PC-3 (cell line): ENCODE measurements at places on chromosomes 2 and 18.

- DNase-seq = no peak
Observed at GRCh38 chr2:8752385-8752784, 70.5 kb downstream of the ID2 start.

GRCh38 chr18:55627007-55627406 lies 39.0 kb upstream of the TCF4 start:
- DNase-seq = no peak

DNA sequence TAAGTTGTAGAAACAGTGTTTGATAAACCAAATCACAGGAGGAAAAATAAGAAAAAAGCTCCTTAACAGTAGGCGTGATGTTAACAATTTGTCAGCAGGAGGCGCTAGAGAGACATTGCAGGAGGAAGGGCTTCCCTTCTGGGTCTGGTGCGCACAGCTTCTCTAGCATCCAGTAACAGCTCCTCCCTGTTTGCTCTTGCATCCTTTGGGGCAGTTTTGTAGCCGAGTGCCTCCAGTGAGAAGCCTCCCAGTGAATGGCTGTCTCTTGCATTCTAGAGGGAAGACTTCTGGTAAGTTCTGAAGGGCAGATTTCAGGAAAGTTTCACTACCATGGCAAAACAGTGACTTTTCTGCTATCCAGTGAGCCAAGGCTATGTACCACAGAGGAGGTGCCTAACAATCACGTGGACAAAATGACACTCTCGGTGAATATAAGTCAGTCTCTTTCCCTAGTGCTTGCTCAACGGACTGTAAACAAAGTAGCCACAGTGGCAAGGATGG lies 9.5 kb upstream of the ZNF396 start:
- peak; percentile 66 for DNase-seq

DNA sequence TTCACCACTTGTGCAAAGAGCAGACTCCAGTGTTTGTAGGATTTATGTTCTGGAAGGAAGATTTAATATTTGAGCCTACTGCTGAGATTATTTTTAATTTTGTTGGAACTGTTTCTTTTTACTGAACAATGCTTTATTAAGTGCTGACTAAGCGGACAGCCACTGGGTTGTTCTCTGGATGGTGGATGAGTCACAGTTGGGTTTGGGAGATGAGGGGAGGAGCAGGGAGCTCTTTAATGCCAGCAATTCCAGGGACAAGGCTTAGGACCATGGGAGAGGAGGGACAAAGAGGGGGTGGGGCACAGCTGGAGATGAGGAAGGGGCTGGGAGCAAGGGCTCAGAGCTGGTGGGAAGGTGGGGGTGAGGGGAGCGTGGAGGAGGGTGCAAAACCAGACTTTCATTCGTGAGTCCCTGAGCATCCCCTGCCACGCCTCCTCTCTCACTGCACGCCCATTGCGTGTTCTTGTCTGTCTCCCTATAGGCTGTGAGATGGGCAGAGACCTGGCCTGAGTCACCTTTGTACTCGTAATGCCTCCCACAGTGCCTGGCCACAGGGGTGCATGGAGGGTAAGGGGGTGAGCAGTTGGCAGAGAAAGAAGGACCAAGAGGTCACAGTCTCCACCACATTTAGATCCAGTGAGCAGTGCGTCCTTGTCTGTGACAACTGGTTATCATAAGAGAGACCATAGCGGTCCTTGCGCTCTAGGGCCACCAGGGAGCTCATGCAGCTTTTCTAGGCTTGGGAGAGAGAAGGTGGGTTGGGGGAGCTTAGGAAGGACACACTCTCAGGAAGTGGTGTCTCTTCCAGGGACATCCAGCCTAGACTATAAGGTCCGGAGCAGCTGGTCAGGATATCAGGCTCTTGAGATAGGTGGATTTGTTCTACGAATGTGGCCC lies 18.4 kb downstream of the SLC4A3 start:
- DNase-seq = peak; percentile 84

- no peak for DNase-seq
Observed at GRCh38 chr2:6941299-6942046, 24.3 kb downstream of the RNF144A start.

DNA sequence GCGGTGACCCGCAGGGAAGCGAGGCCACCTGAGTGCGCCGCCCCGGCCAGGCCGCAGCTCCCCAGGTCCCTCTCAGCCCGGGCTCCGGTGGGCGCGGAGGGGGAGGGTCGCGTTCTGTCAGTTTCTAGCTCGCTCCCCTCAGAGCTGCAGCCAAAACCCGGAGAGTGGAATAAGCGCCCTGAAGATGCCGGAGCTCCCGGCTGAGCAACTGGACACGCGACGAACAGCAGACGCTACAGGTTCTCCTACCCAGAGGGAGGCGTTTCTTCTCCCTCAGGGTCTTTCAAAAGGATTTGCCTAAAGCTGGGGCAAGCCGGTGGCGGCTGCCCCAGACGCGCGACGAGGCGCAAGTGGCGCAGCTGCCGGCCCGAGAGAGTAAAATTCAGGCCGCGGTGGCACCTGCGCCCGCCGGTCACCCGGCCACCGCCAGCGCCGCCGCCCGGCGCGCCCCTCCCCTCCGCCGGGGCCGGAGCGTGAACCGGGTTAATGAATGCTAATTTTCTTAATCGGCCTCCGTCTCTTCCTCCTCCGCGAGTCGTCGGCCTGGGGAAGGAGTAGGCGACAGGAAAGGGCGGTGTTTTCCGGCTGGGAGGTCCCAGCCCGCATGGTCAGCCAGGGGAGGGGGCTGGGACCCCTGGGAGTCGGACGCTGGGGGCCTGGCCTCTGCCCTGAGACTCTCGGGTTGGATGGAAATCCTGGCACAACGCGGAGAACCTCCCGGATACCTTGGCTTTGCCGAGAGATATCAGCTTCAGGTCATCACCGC lies 845 bp upstream of the CDC42EP3 start:
- peak; percentile 81 for DNase-seq

DNA sequence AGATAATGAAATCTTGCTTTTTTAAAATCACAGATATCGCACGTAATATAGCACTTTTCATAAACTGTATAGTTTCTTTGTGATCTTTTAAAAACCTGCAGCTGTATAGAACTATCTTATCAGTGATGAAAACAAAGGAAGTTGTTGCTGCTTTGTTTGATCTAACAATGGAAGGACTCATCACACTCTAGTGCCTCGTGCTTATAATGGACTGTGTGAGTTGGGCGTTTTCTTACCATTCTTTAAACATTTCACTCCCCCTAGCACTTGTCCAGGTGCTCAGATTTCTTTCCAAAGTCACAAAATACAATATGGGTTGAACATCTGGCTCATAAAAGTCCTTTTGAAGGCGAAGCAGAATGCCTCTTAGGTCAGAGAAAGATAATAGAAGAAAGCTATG lies 94.8 kb upstream of the SPATS2L start:
- no peak for DNase-seq

DNA sequence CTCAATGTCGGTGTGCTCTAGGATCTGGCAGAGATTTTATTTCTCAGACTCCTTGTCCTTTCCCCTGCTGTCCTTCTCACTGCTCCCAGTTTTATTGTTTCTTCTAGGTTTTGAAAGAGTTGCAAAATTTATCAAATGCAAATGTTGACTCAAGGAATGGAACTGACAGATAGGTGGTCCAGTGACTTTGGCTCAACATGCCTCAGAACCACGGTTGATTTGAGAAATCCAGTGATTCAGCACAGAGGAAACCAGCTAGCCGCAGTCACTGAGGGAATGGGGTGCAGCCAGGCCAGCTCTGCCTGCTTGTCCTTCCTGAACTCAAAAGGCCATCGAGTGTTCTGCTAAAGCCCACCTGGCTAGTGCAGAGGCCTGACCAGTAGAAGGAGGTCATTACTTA lies 125.7 kb upstream of the LYPD6 start:
- DNase-seq = no peak

DNA sequence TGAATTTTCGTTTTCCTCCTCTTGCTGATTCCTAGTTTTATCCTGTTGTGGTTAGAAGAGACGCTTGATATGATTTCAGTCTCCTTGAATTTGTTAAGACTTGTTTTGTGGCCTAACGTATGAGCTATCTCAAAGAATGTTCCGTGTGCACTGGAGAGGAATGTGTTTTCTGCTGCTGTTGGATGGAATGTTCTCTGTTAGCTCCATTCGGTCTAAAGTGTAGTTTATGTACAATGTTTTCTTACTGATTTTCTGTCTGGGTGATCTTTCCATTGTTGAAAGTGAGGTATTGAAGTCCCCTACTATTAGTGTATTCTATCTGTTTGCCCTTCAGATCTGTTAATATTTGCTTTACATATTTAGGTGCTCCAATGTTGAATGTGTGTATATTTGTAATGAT lies 25.9 kb downstream of the COLEC11 start:
- no peak for DNase-seq
